SK-N-SH (cell line): ENCODE measurements at places on chromosomes 11 and 22.

GRCh38 chr22:40019100-40019499, 24.3 kb downstream of the FAM83F start:
- DNase-seq = no peak

DNA sequence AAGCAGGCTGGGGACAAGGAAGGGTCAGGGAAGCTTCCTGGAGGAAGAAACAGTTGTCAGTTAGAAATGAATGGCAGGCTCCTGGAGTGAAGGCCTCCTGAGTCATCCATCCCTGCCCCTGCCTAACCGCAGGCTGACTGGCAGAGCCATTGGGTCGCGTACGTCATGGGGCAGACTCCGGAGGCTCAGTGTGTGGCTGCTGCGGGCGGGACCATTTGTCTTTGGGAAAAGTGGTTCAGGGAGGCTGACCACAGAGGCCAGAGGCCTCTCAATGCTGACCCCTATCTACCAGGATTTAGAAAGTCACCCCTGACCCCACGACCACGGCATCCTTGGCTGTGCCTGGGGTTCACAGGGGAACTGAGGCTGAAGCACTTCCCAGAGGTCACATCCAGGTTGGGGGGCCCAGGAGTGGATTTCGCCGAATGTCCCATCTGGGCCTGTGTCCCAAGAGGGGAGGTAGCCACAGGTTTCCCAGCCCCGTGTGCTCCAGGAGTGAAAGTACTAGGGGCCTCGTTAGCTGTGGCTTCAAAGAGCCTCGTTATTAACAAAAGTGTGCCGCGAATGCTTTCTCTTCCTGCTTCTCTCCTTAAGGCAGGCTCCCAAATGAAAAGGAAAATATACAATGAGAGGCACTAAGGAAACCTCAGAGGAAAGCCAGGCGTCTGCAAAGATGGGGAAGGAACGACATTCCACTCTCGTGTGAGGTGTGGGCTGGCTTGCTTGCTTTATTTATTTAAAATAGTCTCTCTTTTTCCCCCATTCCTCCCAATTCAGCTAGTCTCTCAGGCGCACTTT, 58.9 kb downstream of the FLRT1 start:
- DNase-seq = no peak

DNA sequence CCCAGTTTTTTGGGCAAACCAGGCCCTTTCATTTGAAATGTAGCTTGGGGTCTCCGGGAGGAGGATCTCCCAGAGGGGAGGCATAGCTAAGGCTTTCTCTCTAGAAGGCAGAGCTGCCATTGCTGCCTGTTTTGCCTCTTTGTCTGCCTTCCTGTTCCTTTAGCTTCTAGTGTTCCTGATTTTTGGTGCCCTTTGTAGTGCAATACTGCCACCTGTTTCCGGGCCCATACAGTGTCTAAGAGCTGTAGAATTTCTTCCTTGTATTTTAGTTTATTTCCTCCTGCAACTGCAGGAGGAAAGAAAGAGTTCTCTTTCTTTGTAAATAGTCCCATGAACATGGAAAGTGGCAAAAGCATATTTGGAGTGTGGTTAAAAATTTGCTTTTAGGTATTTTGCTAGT, 19.3 kb upstream of the GLYATL1 start:
- DNase-seq = no peak

GRCh38 chr11:27977031-27977430, 130.9 kb downstream of the KIF18A start:
- no peak for DNase-seq

DNA sequence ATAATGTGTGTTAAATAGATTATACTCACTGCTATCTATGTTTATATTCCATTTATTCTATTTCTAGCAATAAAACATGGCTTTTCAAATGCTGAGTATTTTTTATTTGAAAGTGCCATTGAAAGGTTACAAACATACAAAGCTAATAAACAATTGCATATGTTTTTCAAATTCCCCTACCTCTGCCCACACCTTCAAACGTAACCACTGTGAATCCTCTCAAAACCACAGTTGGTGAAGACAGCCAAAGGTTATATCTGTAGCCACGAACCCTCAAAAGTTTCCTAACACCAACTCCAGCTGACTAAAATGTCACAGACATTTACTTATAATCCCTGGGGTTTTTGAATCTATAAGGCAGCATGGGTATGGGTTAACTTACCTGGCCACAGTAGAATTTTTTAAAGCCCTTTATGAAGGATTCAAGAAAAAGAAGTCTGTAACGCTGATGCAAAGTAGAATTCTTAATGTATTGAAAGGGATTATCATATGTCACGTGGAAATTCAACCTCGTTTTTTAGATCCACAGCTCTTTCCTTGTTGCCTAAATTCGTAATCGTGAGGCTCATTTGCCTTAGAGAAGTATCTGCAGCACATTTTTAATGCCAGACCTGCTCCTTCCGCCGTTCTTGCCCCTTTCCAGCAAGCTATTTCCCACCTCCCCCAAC, 122.5 kb upstream of the ZC3H12C start:
- DNase-seq = no peak
